Small intestine (tissue), 16 donors: ENCODE measurements at places on chromosomes 7 and 10. TPM values are rescaled to one million over a fixed set of nuclear protein-coding genes. Genes with fewer than 3 reads are reported as not detected.

AOC1 gene
- 190 TPM for polyA plus RNA-seq

VSTM4 gene
- polyA plus RNA-seq, result not detected

HMX2 gene
- polyA plus RNA-seq, result not detected

DENND2A gene
- 7.0 TPM for polyA plus RNA-seq

FKBP14 gene
- polyA plus RNA-seq, result 3.1 TPM

DNA sequence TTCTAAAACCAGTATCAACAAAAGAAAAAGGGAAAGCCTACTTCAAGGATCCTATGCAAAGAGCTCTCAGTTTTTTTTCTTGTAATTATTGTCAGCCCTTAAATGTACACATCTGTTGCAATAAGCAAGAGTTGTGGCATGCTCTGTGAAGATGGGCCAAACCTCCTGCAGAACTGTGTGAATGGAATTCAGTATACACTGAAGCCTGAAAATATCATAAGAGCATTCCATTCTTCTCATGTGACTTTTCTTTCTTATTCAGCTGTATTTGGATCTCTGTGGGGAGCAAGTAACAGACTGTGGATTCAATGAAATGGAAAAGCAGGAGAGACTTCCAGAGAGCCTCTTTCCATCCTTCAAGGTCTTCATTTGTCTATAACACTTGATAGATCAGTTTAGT, 130.7 kb downstream of the SAMD9 start:
- no peaks in the 10 kb centered on the region for H3K4me1 ChIP-seq
- no peak overlapping the region for H3K4me3 ChIP-seq
- no peaks in the 10 kb centered on the region for H3K36me3 ChIP-seq
- no peaks in the 10 kb centered on the region for H3K27me3 ChIP-seq
- no peak overlapping the region for H3K27ac ChIP-seq
- DNase-seq, result no peak

DNA sequence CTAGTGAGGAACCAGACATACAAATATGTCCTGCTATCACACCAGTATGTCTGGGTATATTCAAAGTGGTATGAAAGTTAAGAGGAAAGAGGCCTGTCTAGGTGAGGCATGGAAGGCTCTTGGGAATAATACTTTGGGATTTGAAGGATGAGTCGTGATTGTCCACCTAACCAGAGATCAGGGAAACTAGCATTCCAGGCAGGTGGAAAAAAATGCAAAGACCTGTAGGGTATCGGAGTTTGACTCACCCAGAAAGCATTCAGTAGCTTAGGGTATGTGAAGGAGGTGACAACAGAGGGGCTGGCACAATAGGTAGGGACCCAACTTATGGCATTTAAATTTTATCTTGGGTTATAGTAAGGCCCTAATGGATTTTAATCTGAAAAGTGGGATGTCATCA, 950 bp upstream of the GCC1 start:
- H3K27ac ChIP-seq, result no peak overlapping the region
- no peak for DNase-seq
- peaks cover 29% of the 10 kb centered on the region for H3K4me1 ChIP-seq
- H3K27me3 ChIP-seq, result no peaks in the 10 kb centered on the region

DNA sequence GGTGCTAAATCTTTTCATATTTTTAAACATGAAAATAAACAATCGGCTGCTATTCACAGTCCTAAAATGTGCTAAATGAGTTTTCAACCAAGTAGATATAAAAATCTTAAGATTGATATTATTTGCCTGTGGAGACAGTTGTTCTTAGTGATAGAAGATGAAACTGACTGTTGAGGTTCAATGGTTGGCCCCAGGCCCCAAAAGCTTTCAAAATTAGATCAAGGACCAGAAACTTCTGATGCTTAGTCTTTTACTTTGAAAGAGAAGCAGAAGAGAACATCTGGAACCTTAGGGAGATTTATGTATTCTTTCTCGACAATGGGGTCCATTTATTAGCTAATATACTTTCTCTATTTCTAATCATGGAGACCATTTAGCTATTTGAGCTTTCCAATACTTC, 155.8 kb downstream of the REEP3 start:
- no peaks in the 10 kb centered on the region for H3K27me3 ChIP-seq
- DNase-seq, result no peak
- H3K36me3 ChIP-seq, result no peaks in the 10 kb centered on the region
- no peak overlapping the region for H3K27ac ChIP-seq
- H3K4me3 ChIP-seq, result no peak overlapping the region
- H3K4me1 ChIP-seq, result no peaks in the 10 kb centered on the region

DNA sequence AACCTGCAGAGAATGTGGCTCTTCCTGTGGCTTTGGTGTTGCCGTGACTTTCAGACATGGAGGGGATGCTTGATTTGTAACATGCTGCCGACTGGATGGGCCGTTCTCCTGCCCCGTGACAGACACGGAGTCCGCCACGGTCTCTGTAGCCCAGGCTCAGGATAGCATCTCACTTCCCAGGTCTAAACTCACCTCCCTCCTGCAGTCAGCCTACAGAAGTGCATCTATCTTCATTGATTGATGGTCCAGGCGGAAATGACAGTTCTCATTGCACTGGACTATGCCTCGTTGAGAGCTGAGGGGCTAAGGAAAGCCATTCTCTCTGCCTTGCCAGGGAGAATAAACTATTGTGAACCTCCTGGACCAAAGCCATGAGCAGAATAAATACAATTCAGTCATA, 77.5 kb downstream of the CHN2 start:
- H3K4me1 ChIP-seq, result peaks cover 5% of the 10 kb centered on the region
- no peak for DNase-seq

DNA sequence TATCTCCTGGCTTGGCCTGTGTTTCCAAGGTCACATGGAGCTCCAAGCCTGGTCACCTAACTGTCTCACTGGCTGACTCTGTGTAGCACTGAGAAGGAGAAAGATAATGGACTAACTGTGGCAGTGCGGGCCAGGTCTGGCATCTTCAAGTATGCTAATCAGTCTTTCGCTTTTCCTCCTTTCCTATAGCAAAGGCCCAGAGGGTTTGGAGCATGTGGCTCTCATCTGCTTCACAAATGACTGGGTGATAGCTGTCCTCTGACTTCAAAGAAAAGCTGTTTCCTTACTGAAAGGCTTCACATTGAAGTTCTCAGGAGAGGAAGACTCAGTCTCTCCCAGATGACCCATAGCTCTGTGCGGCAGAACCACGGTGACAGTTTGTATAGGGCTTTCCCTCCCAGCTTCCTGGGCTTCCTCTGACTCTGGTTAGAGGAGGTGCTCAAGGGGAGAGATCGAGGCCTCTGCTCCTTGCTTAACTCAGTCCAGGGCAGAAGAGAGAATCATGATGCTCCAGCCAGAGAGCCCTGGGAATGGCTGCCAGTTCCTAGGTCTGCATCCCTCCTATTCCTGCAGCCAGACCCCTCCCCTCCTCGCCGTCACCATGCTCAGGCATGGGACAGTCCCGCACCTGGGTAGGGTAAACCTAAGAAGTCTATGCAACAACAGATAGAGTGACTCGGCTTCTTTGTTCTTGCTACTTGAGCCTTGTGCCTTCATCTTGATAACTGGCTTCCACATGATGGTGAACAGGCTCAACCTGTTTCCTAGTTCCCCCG, 72.3 kb downstream of the CCDC71L start:
- no peak overlapping the region for H3K27ac ChIP-seq
- H3K4me1 ChIP-seq, result no peaks in the 10 kb centered on the region
- DNase-seq, result no peak
- H3K27me3 ChIP-seq, result no peaks in the 10 kb centered on the region
- no peak overlapping the region for H3K4me3 ChIP-seq

GRCh38 chr10:119413471-119414080, 128.9 kb downstream of the RGS10 start:
- DNase-seq, result no peak
- no peak overlapping the region for H3K4me3 ChIP-seq
- H3K27ac ChIP-seq, result peak overlapping the region; percentile 74
- no peaks in the 10 kb centered on the region for H3K27me3 ChIP-seq
- peaks cover 27% of the 10 kb centered on the region for H3K4me1 ChIP-seq
- H3K36me3 ChIP-seq, result no peaks in the 10 kb centered on the region

DNA sequence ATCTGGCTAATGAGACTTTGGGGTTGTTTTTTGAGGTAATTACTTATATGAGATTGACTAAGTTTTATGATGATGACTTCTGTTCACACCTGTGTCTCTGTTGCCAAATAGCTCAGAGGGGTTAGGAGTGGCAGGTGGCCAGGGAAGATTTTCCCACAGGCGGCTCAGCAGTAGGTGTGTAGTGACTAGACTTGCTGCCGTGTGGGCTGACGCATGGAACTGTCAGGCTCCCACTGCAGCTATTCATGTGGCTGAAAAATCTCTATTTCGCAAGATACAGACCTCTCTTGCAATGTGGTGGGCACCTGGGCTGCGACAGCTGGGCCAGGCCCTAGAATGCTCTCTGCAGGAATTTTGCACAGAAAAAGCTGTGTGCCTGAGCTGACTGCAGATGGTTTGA, 1.4 kb downstream of the CPA4 start:
- no peaks in the 10 kb centered on the region for H3K27me3 ChIP-seq
- H3K27ac ChIP-seq, result no peak overlapping the region
- no peaks in the 10 kb centered on the region for H3K36me3 ChIP-seq
- H3K4me3 ChIP-seq, result no peak overlapping the region
- H3K4me1 ChIP-seq, result no peaks in the 10 kb centered on the region

DNA sequence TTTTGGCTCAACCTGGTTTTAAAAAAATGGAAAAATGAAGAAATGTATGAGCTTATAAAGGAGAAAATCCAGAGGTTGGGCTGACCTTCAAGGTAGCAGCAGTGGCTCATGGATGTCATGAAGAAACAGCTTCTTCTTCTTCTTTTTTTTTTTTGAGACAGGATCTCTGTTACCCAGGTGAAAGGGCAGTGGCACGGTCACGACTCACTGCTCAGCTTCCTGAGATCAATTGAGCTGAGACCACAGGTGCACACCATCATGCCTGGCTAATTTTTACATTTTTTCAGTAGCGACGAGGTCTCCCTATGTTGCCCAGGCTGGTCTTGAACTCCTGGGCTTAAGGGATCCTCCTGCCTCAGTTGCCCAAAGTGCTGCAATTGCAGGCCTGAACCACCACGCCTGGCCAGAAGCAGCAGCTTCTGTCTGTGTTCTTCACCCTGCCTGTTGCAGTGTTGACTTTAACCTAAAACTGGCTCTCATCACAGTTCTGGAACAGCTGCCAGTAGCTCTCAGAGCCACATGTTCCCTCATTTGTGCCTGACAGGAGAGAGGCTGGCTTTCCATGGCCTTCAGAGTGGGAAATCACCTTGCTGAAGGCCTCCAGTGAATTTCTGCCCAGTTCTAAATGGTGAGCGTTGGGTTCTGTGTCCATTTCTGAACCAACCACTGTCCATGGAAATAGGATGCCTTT, 117.7 kb downstream of the PFKFB3 start:
- H3K4me3 ChIP-seq, result no peak overlapping the region
- H3K4me1 ChIP-seq, result no peaks in the 10 kb centered on the region
- H3K27me3 ChIP-seq, result no peaks in the 10 kb centered on the region
- no peaks in the 10 kb centered on the region for H3K36me3 ChIP-seq

DNA sequence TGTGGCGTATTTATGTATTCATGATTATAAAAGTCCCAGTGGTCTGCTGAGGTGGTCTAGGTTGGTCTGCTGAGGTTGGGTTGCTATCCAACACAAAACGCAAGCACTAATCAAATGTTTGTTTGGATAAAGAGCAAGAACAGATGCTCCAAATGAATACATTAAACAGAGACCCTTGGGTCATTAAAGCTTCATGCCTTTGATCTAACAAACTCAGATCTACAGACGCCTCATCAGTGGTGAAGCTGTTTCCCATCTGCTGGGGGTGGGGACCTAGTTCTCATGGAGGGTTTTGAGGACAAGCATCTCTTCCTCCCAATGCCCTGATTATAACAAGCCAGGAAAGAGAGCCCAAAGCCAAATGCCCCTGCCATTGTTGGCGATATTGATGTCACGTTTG, 786.7 kb downstream of the NRG3 start:
- no peak for DNase-seq
- H3K36me3 ChIP-seq, result no peaks in the 10 kb centered on the region
- H3K4me3 ChIP-seq, result no peak overlapping the region
- H3K27ac ChIP-seq, result no peak overlapping the region

DNA sequence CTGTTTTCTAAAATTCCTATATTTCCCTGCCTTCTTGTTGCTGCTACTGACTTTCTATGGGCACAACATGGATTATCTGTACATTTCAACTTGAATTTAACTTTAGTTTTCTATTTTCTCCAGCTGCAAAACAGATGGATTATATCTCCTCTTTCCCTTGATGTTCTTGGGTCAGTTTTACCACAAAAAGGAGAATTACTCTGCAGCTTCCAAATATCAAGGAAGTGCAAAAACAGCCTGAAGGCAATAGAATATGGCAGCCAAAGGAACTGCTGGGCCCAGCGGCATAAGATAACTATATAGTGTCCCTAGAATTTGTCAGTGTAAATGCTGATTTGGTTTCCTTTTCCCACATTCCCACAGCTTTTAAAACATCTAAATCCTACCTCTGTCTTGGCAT, 29.1 kb downstream of the CPED1 start:
- no peak overlapping the region for H3K4me3 ChIP-seq
- peak overlapping the region; percentile 52 for H3K27ac ChIP-seq
- no peak for DNase-seq
- no peaks in the 10 kb centered on the region for H3K36me3 ChIP-seq
- no peaks in the 10 kb centered on the region for H3K27me3 ChIP-seq

- no peaks in the 10 kb centered on the region for H3K4me1 ChIP-seq
- no peak overlapping the region for H3K4me3 ChIP-seq
- no peak overlapping the region for H3K27ac ChIP-seq
- no peaks in the 10 kb centered on the region for H3K27me3 ChIP-seq
- DNase-seq, result no peak
Observed at GRCh38 chr7:79361214-79361613, 92.3 kb downstream of the MAGI2 start.

- no peaks in the 10 kb centered on the region for H3K4me1 ChIP-seq
- H3K4me3 ChIP-seq, result no peak overlapping the region
- no peak for DNase-seq
- H3K36me3 ChIP-seq, result no peaks in the 10 kb centered on the region
- H3K27me3 ChIP-seq, result no peaks in the 10 kb centered on the region
Observed at GRCh38 chr10:10814069-10814468, 203.6 kb upstream of the CELF2 start.

GRCh38 chr10:88045096-88045495, 181.7 kb downstream of the PTEN start:
- no peak for DNase-seq
- H3K27ac ChIP-seq, result peak overlapping the region; percentile 57
- H3K27me3 ChIP-seq, result no peaks in the 10 kb centered on the region
- H3K36me3 ChIP-seq, result no peaks in the 10 kb centered on the region
